Occipital lobe (tissue), 3 donors: ENCODE measurements at places on chromosomes 3 and 15. TPM values are rescaled to one million over a fixed set of nuclear protein-coding genes. Genes with fewer than 3 reads are reported as not detected.

GRCh38 chr3:38800511-38800910, 15.5 kb downstream of the SCN10A start:
- DNase-seq, result no peak

GRCh38 chr3:67421912-67422311, 232.5 kb downstream of the SUCLG2 start:
- no peak for DNase-seq

DNA sequence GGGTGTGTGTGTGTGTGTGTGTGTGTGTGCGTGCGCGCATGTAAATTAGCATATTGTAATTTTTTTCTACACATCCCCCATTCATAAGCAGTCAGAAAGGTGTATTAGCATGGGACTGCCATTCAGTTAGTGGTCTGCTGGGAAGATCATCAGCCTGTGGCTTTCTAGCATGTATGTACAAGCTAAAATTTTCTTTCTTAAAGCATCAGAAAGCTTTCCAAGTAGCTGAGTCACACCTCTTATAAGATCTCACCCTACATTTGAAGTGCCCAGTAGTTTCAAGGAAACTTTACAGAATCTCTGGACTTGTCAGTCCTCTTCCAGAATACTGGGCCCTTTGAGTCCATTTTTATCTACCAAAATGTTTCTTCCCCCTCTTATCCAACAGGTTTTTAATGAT, 411.4 kb upstream of the TPRG1 start:
- DNase-seq, result no peak

GRCh38 chr3:138923531-138923994, 23.4 kb downstream of the FOXL2 start:
- peak; percentile 45 for DNase-seq

DNA sequence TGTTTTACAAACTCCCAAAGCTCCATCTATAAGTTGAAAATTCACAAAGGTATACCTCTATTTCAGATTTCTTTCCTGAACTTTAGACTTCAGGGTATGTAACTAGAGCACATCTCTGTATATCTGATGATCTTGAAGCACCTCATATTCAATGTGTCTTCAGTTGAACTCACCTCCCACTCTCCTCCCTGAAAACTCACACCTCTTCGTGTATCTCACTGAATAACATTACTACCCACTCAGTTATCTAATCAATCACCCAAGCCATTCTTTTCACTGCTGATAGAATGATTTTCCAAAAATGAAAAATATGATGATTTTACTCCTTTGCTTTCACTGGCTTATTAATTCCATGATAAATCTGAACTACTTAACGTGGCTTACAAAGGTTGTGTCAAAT, 52.9 kb downstream of the GTPBP8 start:
- no peak for DNase-seq

DNA sequence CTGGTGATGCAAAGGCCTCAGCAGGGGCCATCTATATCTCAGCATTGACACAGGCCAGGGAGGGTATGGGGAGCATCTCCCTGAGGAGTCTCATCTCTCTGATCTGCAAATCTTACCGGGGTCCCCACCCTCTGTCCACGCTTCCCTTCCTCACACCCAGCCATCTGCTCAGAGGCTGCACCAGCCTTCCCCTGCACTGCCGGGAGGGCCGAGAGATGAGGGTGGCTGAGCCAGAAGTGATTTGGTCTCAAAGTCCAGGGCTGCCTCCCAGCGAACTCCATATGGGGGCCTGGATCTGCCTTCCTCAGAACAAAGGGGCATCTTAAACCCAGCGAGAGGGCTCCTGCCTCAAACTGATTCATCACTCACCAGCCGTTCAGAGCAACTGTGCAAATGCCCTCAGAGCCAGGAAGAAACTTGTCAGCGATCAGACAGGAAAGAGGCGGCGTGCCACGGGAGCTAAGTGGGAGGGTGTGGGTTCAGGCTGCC, 4.6 kb downstream of the IGDCC3 start:
- no peak for DNase-seq

DNA sequence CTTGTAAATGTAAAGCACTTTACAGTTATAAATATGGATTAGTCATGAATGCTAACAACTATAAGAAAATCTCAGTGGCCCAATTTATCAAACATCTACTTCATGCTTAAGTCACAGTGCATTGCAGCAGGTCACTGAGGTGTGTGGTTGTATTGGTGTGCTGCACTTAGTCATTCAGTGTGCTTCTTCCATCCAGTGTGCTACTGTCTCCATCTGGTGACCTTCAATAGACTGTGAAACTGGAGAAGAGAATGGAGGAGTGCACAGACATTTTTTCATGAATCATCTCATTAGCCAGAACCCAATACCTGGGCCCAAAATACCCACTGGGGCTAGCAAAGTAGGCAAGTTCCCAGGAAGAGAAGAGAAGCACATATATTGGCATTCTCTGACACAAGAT, 199.6 kb downstream of the SHOX2 start:
- DNase-seq, result no peak

DNA sequence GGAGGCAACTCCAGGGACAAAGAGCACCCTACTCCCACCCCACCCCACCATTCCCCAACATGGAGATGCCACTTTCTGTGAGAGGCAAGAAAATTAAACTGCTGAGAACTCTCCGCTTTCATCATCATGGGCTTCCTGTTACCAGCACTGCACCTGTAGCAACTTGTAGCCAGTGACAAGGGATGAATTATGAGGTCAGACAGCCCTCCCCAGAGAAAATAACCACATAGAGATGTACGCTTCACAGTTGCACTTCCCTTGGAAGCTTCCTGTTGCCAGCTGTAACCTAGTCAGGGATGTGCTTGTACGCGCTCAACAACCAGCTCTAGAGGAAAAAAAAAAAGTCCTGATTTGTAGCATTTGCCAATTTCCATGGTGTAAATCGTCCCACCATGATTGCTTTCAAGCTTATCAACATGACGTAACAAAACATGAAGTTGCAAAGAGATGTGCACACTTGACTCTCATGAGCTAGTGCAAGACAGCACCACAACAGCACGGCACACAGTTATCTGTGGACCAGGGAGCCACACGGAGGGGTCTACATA, 145.4 kb downstream of the RAB11A start:
- no peak for DNase-seq

DNA sequence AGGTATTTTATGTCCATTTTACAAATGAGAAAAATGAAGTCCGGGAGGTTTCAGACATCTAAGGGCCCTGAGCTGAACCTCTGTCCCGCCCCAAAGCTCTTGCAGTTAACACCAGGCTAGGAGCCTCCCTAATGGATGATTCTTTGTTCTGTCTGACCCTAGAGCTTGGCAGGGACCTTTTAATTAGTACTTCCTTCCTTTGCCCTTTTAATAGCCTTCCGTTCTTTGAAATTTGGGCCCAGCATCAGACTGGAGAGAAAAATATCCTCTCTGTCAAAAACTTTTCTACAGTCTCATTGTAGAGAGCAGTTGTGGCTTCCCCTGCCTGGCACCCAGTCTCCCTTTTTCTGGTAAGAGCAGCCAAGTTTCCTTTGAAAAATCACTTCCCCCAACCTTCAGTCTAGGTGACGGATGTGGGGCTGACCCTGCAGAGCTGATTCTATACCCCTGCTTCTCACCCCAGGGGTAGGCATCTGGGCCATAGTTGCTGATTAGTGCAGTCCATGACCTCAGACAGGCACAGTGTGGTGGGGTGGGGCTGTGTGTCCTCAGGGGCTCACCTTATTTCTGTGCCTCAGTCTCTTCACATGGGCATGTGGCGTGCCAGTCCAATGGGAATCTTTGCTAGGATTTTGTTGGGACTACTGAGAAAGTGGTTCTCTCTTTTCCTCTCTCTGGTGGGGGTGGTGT, 220.4 kb downstream of the ADAMTS9 start:
- DNase-seq, result no peak

- no peak for DNase-seq
Measured at GRCh38 chr3:59780209-59780608, 730.4 kb upstream of the CFAP20DC start.

GRCh38 chr3:106590216-106590615, 721.4 kb upstream of the CBLB start:
- no peak for DNase-seq

DNA sequence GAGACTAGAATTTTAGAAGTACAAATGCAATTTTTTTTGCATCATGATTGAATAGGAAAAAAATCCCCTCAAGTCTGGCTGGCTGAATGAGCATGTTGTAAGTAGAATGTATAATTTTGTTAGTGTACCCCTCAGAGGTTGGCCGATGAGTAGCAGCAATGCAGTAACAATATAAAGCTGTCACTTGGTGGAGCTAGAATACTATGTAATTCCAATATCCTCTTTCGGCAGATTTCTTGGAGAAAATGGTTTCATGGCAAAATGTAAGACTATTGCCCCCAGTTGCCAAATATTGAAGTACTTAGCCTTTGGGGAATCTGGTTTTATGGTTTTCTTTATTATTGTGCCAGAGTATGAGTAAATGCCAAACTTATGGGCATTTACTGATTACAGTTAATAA, 39.8 kb upstream of the SGO1 start:
- DNase-seq, result no peak

DNA sequence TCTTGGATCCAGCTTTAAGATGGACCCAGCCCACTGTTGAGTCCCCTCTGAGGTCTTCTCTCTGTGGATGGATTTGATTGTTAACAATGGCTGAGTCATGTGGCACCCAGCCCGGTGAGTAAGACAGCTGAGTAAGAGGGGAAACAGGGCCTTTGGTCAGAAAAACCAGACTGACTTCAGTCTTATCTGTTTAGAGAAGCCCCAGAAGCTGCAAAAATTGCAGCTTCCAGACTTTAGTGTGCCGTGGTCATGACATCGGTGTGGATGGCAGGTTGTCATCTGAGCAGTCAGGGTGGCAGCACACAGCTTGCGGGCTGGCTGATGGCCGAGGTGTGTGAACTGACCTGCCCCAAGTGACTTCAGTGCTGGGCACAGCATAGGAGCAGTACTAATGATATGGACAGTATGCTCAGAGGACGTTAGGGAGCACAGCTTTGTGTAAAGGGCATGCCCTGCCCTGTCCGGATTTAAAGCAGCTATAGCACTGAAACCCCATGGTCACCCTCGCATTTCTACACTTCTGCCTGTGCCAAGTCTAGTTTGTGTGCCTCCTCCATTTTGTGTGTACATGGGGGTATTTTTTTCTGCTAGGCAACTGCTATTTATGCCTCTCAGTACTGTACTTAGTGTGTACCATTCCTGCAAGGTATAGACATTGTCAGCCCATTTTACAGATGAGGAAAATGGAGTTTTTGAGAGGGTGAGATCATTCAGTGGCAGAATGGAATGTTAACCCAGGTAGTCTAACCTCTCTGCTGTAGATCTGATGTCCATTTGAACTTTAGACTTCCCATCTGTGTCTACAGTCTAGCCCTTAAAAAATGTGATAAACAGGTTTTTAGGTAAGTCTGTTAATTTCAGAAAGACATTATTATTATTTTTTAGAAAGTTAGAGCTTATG, 44.4 kb downstream of the FLNB start:
- peak; percentile 37 for DNase-seq

DNA sequence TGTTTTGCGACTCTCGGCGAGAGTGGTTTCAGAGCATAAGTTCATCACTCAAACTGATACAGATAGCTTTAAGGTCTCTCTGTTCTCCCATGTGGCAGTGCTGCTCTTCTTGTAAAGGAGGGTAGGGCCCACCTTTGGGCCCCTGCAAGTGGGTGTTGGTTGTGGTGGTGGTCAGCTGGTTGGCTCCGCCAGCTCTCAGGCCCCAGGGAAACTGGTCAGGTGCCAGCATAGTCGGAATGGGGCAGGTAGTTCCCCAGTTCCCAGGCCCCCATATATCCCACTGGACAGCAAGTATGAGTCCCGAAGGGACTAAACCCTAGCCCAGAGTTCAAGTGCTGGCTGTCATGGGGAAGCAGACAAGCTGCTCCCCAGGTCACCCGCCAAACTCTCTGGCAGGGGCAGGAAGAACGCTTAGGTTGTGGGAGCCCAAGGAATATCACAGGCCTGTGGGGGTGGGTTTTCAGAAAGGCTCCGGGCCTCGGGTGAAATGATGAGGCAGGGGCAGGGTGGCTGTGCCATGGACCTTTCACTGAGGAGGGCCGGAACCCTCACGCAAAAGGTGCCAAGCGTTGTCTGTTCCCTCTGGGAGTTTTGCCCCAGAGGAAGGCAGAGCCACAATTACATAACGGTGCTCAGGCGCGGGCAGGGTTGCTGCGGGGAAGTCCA, 185.1 kb downstream of the EFHB start:
- no peak for DNase-seq

GRCh38 chr3:3191675-3192285, 12.3 kb upstream of the CRBN start:
- no peak for DNase-seq

DNA sequence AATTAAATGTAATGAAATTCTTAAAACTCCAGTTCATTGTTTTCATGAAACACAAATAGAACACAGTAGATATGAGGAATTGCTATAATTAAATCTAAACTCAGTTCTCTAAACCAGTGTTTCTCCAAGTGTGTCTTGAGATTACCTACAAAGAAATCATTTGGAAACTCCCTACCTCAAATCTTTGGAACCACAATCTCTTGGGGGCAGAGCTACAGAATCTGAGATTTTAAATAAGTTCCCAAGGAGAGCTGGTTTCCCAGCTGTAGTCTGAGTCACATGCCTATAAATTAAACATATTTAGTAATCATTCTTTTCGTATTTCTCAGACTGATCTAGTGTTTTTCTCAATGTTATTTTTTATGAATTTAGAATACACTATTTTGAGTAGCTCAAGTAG, 17.0 kb upstream of the ACTC1 start:
- no peak for DNase-seq

DNA sequence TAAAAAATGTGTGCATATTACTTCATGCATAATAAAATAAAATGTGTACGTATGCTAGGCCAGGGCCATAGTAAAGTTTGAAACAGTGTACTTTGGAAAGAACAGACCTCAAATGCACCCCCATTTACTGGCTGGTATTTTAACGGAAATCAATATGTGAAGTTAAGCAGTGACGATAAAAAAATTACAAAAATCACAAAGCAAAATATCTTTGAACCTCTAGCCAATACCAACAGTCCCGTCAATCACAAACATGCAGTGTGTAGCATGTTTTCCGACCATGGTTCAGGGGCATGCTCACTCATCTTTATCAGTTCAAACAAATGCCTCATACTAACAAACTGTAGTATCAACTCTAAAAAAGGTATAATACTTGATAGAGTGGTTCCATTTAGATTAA, 121.1 kb downstream of the TJP1 start:
- no peak for DNase-seq

DNA sequence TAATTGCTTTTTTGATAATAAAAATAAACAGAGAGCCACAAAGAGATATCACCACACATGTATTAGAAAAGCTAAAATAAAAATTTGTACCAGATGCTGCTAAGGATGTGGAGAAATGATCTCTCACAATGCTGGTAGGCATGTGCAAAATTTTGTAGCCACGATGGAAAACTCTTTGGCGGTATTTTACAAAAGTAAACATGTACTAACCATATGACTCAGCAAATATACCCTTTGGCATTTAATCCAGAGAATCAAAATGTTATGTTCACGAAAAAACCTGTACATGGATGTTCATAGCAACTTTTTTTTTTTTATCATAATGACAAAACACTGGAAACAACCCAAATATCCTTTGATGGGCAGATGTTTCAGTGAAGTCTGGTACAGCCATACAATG, 261.2 kb downstream of the LPP start:
- no peak for DNase-seq

Gene DCBLD2
- 28.5 TPM for total RNA-seq

Gene LDHAL6B
- not detected for total RNA-seq

Gene ACVR2B
- 42.6 TPM for total RNA-seq

Gene SERINC4
- total RNA-seq, result not detected

Gene PDE12
- 19.7 TPM for total RNA-seq

Gene PRR23C
- total RNA-seq, result not detected

Gene SLC38A3
- 5.0 TPM for total RNA-seq

Gene SUCNR1
- 1.2 TPM for total RNA-seq
